ENCODE measurements at places on chromosomes 4 and X.

DNA sequence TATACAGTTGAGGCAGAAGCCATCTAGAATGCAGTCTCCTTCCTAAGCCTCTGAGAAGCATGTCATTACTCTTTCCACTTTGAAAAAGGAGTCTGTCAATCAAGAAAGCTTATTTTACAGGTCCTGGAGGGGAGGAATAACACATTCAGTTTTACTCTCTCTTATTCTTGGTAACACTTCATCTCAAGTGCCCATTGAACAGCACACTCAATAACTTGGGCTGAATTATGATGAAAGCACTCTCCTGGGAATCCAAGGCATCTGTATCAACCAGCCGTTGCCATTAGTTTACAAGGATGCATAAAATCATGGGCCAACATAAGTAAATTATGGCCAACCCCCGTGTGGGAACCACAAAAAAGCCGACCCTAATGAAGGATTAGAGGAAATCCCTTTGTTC lies 282.4 kb downstream of the C4orf33 start:
- no peak for DNase-seq

DNA sequence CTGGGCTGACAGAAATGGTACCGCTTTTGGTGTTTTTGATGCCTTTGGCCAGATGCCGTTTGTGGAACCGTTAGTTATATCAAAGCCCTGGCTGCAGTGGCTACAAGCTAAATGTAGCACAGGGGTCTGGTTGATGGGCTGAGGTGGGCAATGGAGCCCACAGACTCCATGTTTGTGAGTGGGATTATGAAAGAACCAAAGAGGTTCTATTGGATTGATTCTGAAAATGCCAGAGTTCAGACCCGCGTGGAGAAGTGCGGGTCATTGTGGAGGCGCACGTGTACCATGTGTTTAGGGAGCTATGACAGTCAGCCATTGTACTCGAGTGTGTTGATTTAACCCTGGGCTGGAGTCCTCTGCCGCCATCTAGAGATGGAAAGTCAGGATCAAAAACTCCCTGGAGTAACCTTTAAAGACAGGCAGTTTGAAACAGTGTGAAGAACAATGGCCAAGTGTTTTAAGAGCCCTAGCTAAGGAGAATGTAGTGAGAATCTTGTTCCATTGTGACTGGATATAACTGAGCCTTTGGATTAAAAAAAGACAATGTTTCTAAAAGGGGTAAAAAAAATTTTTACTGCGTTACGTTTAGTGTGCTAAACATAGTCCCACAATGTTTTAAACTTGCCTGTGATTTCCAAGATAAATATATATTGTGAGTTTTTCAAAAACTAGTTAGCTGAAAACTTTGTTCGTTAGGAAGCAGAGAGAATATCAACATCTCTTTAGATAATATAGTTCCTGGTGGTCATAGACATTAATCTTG lies 12.7 kb downstream of the ART3 start:
- peak; percentile 40 for DNase-seq

DNA sequence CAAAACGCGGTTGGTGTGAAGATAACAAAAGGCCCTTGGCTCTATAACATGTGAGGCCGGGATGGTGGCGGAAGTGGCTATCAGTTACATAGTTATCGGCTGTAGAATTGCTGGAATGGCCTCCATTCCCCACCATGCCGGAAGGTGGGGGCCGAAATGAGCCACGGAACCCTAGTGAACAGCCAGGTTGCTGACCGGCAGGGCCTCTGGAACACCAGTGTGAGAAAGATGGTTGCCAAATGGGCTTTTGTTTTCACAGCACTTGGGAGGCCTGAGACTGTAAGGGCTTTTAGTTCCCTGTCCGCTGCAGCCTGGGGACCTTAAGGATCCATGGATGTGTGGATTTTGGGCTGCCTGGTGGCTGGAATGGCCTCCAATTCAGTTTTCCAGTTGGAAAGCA lies 23.3 kb upstream of the ARX start:
- DNase-seq: no peak

DNA sequence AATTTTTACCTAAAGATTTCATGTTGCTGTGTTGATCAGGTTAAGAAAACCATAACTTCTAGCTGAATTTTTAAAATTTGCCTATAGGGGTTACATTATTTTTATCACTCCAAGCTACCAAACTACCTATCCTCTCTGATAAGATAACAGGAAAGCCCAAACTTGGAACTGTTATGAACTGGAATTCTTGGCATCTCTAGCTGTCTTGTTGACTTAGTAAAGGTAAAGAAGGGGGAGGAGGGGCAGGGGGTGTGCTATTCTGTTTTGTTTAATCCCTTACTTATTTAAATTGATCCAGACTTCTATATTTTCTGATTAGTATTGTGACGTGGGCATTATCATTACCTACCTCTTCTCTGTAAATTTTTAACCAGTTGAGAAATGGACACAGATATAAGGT lies 54.7 kb downstream of the SLAIN2 start:
- no peak for DNase-seq

DNA sequence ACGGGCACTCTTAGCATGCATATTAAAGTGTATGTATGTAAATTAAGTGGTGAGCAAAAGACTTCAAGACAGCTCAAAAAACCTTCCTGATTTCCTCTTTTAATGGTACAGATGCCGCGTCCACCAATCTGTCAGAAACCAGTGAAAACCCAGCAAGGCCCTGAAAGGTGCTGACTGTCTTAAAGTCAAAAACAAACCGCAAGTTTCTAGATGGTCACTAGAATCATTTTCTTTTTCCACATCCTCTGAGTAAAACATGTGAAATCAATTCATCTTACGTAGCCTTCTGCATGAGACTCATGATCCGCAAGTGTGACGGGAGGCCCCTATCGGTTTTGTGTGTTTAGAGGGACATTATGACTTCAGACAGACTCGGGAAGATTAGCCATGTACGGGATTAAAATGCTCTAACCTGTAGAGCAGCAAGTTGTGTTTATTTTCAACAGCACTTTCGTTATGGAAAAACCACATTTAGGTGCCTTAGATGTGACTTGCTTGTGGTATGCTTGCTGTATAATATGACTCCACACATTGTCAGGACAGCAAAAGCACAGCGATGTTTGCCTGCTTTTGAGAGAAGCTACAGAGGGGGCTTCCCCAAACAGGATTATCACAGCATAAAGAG lies 88.2 kb upstream of the STS start:
- DNase-seq: no peak

- DNase-seq: no peak
Observed at GRCh38 chrX:48919947-48920717, 1.3 kb upstream of the PIM2 start.

DNA sequence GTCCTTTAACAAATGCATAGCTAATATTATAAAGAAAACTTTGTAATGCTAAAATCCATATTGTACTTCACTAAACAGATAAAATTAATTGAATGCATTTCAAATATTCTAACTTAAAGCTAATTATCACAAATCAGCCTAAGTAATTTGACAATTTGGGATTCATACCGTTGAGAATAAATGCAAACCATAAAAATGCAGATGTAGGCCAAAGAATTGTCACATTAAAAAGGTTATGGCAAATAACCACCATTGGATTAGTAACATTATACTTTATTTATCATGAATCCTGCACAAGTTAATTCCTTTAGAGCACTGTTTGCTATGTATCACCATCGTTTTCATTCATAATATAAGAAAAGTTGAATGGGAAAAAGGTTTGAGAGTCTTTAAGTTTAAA lies 301.0 kb downstream of the LDB2 start:
- DNase-seq: no peak

DNA sequence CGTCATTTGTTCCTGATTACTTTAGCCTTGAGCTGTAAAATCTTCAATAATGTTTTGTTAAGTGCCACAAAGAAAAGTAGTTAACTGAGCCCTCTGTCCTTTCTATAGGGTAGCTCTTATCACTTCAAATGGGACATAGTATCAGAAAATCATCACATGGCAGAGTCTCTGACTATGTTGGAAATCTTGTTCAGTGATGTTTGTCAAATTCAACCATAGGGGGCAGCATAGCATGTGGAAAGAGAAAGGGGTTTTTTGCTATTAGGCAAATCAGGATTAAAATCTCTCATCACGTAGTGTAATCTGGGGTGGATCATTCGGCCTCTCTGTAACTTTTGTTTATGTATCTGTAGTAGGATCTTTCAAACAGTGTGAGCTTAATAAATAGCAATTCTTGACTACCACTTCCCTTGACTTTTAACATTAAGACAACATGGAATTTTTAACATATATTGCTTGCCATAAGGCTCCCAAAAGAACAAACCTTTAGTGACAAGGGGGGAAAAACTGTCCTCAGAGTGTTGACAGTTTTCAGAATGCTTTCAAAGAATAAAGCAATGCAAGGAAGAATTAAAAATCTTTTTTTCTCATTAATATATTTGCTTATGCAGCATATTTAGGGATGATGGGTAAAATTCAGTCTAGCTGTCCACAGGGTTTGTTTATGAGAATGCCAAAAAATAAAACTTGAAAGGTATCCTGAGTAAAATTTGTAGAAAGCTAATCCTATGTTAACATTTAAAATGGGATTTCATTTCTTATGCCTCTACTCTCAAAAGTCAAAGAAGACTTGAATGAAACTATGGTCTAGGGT lies 127.2 kb downstream of the FBXW7 start:
- peak; percentile 4 for DNase-seq

- DNase-seq: no peak
Observed at GRCh38 chr4:169114341-169114974, 104.4 kb upstream of the CBR4 start.

GRCh38 chr4:53889326-53890055 lies 174.9 kb downstream of the CHIC2 start:
- DNase-seq: no peak

DNA sequence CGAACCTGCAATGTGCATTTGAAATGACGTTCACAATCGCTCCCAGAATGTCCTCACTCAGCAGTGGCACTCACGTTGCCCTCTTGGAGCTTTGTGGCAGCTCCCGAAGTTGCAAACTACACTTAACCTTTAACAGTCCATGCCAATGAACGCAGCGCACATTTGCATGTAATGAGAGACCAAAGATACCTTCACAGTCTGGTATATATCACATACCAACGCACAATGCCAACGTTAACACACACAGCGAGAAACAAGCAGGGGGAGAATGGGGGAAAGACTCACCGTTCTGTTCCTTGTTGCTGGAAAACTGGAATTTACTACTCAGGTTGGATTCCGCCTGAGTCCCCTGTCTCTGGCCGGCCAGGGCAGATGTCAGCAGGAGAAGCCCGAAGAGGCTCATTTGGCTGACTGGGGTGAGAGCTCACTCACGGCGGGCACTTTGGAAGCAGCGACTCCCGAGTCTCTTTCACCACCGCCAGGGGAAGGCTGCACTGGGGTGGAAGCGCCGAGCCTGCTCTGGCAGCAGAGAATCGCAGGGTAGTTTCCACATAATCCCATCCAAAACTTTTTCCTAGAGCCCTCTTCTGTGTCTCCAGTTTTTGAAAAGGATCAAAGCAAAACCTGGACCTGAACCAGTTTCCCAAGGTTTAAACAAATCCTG lies 966 bp downstream of the PDGFC start:
- DNase-seq: no peak

- DNase-seq: peak; percentile 47
Observed at GRCh38 chrX:9530848-9531274, 66.0 kb downstream of the TBL1X start.

GRCh38 chr4:89111833-89112563 lies 665 bp downstream of the TIGD2 start:
- peak; percentile 34 for DNase-seq

DNA sequence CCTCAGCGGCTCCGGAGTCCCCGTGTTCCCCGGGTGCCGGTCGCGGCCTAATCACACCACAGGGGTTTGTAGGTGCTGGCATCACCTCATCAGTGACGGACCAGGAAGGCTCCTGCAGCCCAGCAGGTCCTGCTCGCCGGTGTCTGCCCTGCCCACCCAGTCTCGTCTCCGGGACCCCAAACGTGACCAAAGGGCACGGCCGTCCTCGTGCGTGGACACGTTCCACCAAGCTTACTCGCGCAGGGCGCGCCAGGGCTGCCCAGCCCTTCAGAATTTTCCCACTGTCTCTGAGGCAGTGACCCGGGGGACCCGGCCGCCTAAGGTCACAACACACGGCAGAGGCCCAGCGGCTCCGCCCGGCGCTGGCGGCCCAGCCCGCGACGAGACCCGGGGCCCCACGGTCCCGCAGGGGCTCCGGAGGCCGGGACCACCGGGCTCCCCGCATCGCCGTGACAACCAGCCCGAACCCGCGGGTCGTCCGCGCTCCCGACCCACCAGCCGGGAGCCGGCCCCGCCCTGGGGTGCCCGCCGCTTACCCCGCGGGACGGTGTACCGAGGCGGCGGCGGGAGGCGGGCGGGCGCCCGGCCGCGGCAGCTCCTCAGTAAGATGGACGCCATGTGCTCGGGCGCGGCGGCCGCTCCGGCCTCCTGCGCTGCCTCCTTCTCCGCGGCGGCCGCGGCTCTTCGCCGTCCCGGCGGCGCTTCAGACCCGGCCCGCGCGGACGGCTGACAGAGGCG lies 454 bp downstream of the LETM1 start:
- no peak for DNase-seq

- DNase-seq: no peak
Observed at GRCh38 chrX:142804085-142804484, 221.6 kb upstream of the SPANXN4 start.

- DNase-seq: no peak
Observed at GRCh38 chr4:154574311-154574710, 11.5 kb downstream of the FGB start.

- DNase-seq: no peak
Observed at GRCh38 chr4:186304866-186305505, 39.0 kb downstream of the F11 start.

- peak; percentile 26 for DNase-seq
Observed at GRCh38 chr4:39104255-39104654, 42.2 kb downstream of the KLHL5 start.

DNA sequence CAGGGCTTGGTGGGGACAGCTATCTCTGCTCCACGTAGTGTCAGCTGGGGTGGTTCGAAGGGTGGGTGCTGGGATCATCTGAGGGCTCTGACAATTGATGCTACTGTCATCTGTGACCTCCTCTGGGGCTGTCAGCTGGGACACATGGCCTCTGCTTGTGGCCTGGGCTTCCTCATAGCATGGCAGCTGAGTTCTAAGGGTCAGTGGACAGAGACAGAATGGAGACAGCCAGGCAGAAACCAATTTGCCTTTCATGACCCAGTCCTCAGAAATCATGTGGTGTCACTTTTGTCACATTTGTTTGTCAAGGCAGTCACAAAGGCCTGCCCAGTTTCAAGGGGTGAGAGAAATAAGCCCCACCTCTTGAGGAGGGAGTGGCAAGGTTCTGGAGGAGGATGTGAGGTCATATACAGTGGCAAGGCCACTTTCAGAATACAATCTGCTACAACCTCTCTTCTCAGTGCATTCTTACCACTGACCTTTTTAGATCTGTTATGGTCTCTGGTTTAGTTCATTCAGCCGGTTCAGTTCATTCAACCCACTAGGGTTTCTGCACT lies 103.6 kb upstream of the BCOR start:
- no peak for DNase-seq

DNA sequence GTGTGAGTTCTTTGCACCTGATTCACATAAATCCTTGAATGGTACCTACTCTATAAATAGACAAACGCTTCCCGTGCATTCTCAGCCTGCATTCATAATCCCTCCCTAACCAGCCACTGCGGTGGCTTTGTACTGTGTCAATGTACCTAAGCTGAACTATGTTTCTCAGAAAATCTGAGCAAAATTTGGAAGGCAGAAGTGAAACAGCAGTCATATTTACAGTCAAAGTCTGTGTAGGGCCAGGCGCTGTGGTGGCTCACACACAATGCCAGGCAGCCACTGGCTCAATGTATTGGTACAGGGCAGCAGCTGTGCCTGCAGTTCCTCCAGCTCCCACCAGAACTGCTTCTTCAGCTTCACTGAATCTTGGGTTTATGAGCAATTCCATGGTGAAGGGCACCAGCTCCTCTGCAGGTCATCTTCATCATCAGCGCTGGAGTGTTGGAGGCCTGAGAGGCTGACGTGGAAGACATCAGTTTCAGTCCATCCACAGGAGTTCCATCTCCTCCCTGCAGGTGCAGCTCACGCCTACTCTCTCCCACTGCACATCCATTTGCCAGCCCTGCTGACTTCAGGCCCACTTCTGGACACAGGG lies 32.3 kb upstream of the IRF2 start:
- no peak for DNase-seq
